NCI-H2171 treated with DMSO at 0.1 percent for 48 hours (cell line): ENCODE measurements at places on chromosomes 12 and 14.
A peak's percentile ranks its signal among the peaks of the same experiment; 100 is the strongest.

GRCh38 chr14:76715511-76716081, 45.7 kb upstream of the VASH1 start:
- DNase-seq, result peak; percentile 93

DNA sequence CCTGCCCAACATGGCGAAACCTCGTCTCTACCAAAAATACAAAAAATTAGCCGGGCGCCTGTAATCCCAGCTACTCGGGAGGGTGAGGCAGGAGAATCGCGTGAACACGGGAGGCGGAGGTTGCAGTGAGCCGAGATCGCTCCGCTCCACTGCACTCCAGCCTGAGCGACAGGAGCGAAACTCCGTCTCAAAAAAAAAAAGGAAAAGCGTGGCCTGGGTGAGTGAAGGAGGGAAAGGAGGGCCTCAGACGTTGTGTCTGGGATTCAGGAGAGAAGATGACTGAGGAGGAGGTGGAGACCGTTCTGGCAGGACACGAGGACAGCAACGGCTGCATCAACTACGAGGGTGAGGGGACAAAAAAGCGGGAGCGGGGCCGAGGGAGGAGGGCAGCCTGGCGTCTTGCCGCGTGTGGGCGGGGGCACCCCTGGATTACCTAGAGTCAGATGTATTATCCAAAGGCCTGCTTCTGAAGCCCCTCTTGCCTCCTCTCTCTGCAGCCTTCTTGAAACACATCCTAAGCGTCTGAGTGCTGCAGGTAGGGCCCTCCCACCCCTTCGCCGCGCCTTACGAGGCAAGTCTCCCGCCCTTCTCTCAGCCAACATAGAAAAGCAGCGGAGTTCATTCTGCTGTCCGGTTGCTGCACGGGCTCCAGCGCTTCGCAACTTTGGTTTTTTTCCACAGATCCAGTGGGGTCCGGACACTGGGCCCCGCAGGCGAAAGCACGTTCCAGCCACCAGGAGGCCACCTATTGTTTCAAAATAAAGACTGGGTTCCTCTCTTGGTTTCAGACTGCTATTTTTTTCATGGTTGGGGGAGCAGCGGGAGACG, 744 bp upstream of the MYL6 start:
- peak; percentile 96 for DNase-seq

DNA sequence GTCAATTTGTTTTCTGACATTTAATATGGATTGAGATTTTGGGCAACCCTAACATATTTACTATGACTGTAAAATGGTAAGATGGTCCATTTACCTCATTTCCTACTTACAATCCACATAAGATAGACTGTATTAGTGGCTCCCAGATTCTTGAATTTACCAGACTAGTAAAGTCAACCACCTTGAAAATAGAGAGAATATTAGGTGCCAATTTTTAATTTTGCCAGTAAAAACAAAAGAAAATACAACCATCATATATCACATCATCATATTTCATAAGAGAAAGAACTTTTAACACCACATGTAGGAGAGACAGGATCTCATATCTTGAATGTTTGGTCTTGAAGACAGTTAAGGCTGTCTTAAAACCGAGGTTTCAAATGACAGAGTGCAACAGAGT, 7.7 kb upstream of the FBLN5 start:
- DNase-seq, result no peak

DNA sequence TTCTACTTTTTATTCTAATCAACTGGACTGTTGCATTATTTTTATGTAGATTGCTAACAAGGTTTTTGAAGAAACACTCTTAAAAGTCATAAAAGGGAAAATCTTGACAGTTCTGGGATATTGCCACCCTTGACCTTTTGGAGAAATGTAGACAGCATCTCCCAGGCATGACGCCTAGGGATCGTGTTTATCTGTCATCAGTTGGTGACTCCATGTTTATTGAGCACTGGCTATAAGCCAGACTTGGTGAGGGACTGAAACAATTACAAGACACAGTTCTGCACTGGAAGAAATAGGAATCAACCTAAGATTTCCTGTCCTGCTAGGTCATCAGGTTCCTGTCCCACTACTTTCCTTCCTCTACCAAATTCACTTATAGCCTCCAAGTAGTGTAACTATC, 34.5 kb downstream of the HMGA2 start:
- DNase-seq, result no peak

- no peak for DNase-seq
These were observed 33.5 kb downstream of the KIF26A start for GRCh38 chr14:104171895-104172294.

GRCh38 chr14:77812028-77812427, 12.1 kb downstream of the ADCK1 start:
- DNase-seq, result no peak

DNA sequence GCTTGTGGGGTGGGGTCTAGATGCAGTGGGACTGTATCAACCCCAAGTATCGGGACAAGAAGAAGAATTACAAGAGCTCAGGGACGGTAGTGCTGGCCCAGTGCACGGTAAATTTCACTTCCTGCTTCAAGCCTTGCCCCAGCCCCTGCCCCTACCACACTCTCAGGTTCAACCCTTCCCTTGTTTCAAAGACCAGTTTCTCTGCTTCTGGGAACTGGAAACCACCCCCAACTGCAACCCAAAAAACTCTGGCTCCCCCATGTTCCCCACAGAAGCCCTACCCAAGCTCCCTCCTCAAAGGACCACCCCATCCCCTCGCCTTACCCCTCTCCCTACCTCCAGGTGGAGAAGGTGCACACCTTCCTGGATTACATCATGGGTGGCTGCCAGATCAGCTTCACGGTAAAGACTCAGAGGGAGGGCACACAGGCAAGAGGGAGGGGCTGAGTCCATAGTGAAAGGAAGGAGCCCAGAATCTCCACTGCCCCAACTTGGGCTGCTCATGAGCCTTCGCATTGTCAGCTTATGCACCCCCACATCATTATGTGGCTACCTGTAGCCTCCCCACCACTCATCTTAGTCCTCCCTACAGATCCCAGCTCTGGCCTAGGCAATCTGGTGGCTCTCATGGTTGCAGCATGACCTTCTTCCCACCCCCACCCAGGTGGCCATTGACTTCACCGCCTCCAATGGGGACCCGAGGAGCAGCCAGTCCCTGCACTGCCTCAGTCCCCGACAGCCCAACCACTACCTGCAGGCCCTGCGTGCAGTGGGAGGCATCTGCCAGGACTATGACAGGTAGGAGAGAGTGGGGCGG, 4.3 kb downstream of the CPNE6 start:
- DNase-seq, result no peak

DNA sequence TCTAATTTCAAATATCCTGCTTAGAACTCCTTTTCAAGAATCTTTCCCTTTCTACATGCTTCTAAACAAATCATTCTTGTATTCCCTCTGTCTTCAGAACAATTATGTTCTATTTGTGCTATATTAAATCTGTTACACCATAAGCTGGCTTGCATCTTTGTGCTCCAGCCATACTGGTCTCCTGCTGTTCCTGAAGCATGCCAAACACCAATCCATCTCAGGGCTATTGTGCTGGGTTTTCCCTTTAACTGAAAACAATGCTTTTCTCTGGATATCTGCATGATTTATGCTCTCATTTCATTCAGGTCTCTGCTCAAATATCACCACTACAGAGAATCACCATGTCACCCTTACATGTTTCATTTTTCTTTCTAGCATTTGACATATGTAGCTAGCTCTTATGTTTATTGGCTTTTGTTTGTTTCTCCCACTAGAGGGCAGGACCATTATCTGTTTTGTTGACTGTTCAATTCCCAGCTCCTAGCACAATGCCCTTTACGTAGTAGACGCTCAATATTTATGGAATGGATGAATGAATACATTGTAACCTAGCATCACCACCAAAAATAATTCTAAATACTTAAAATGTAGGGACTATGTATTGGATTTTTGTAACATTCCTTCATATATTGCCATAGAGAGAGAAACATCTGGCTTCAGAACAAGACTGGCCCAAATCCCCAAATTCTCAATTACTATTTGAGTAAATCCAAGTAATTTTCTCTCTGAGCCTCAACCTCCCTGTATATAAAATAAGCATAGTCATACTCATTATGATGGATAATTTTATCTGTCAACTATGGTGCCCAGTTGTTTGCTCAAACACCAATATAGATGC, 302.0 kb upstream of the SYT1 start:
- peak; percentile 32 for DNase-seq

- no peak for DNase-seq
These were observed 93.5 kb upstream of the PTHLH start for GRCh38 chr12:28065889-28066630.

DNA sequence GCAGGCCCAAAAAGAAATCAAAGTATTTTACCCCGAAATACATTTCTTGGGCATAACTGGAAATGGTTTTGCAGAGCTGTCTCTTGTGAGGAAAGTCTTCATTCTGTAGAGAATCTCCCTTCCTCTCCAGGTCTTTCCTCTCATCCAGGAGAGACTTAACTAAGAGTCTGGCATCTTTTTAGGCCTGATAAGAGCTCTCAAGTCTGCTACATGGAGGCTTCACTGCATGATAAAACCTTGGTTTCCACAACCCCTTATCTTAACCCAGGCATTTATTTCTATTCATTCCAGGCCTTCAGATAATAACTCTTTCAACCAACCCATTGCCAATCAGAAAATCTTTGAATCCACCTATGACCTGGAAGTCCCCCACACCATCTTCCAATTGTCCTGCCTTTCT, 41.1 kb upstream of the LRRK2 start:
- no peak for DNase-seq

- peak; percentile 81 for DNase-seq
These were observed 52.3 kb downstream of the NEUROD4 start for GRCh38 chr12:55072083-55072482.

GRCh38 chr12:131458048-131458374, 252.9 kb upstream of the SFSWAP start:
- no peak for DNase-seq

GRCh38 chr14:57834961-57835360, 30.9 kb downstream of the SLC35F4 start:
- no peak for DNase-seq

- no peak for DNase-seq
These were observed 18.8 kb upstream of the PRKAG1 start for GRCh38 chr12:49037111-49037946.
